Urinary bladder (tissue), 4 donors: ENCODE measurements at places on chromosomes 13 and 19. TPM values are rescaled to one million over a fixed set of nuclear protein-coding genes. Genes with fewer than 3 reads are reported as not detected.

The RGS9BP gene
- total RNA-seq, result 1.3 TPM

DNA sequence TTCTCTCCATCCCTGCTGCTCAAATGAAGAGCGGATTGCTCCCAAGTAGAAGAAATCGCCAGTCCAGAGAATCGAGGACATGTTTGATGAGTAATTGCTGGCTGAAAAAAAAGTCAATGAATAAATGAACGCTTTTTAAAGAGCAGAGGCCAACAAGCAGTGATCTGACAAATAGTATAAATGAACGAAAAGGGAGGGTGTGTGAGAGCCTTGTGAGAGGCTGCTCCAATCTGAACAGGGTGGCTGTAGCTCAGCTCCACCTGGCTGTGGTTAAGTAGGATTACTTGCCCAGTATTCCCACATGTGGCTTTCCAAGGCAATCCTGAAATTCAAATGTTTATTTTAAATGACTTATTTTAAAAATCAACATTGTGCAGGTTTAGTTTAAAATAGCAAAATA is 117.1 kb downstream of the TSHZ3 start:
- DNase-seq, result no peak

- peak; percentile 60 for DNase-seq
Observed at GRCh38 chr19:35612559-35613321, at the start of gene HAUS5. TSS of gene HAUS5 (plus strand) at chr19:35612735. CDS start at chr19:35612795, 60 bp downstream.

DNA sequence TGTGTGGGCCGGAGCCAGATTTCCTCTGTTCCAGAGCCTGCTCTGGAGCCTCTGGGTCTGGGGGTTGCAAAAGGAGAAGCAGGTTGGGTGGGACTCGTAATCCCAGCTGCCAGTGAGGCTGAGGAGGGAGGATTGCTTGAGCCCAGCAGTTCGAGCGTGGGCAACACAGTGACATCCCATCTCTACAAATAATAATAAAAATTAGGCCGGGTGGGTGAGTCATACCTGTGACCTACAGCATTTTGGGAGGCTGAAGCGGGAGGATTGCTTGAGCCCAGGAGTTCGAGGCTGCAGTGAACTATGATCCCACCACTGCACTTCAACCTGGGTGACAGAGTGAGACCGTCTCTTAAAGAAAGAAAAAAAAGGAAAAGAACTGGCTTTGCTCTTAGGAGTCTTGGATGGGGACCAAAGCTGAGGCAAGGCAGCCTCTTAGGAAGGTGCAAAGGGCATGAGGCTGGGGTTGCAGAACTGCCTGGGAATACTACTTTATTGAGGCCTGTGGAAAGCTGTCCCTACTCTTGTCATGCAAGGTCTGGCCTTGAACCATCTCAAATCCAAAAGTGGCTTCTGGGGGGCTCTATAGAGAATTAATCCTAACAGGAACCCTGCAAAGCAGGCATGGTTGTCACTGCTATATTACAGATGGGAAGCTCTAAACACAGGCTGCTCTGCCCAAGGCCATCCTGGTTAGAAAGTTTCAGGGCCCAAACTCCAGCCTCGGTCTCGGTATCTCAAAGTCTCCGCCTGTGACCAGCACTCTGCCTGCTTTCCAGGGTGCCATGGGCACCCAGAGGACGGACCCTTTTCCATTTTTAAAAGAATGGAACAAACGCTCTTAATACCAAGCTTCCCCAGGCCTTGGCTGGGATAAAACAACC is 880 bp upstream of the C19orf12 start:
- DNase-seq, result no peak

- no peak for DNase-seq
Observed at GRCh38 chr13:52978989-52979388, 49.6 kb upstream of the OLFM4 start.

- DNase-seq, result no peak
Observed at GRCh38 chr19:16021796-16022195, 54.5 kb upstream of the TPM4 start.
